Keratinocyte (primary cell): ENCODE measurements at places on chromosomes 7 and 10. TPM values are rescaled to one million over a fixed set of nuclear protein-coding genes. Genes with fewer than 3 reads are reported as not detected.

DNA sequence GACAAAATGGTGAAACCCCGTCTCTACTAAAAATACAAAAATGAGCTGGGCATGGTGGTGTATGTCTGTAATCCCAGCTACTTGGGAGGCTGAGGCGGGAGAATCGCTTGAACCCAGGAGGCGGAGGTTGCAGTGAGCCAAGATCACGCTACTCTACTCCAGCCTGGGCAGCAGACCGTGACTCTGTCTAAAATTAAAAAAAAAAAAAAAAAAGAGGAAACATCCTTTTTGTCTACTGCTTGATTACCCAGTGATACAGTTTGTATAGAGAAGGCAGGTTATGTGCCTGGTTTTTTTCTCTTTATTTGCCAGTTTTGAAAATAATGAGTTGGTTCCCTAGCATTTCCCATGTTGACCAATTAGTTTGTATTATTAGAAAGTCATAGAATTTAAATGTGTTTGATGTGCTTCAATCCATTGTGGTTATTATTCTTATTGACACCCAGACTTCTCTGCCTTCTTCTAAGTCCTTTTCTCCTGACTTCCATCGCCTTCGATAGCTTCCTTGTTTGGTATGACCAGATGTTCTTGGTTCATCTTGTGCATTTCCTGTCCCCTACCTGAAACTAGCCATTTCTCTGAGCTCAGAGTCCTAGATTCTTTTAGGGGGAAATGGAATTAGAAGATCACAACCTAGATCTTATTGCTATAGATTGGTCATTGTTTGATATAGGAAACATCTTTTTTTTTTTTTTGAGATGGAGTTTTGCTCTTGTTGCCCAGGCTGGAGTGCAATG is 43.2 kb downstream of the VKORC1L1 start:
- H3K4me3 ChIP-seq, result no peak overlapping the region
- H3K27me3 ChIP-seq, result no peaks in the 10 kb centered on the region
- H3K36me3 ChIP-seq, result no peaks in the 10 kb centered on the region

GRCh38 chr7:116802746-116803152 is 59.6 kb upstream of the CAPZA2 start:
- peak overlapping the region; percentile 19 for H3K4me3 ChIP-seq
- H3K4me1 ChIP-seq, result peaks cover 43% of the 10 kb centered on the region
- no peaks in the 10 kb centered on the region for H3K27me3 ChIP-seq
- H3K27ac ChIP-seq, result peak overlapping the region; percentile 92
- peak; percentile 40 for DNase-seq

GRCh38 chr7:128200376-128200775 is 40.7 kb upstream of the LEP start:
- H3K36me3 ChIP-seq, result no peaks in the 10 kb centered on the region
- H3K4me3 ChIP-seq, result no peak overlapping the region
- H3K27ac ChIP-seq, result no peak overlapping the region
- no peak for DNase-seq

DNA sequence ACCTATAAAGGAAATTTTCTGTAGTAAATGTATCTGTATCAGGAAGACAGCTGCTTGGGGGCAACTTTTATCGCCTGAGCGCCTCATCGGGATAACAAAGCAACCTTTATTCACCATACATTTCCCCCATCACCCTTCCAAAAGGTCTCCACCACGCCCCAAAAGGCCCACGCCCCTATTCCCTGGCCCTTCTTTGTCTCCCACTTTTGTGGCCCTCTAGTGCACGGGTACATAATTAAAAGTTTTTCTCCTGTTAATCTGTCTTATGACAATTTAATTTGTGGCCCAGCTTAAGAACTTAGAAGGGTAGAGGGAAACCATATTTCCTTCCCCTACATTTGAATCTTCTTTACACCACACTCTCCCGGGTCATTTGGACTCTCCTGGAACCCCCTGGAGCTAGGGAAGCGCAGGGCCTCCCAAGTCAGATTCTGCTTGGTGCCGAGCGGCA is 625 bp downstream of the RP9 start:
- H3K4me1 ChIP-seq, result peaks cover 12% of the 10 kb centered on the region
- H3K27me3 ChIP-seq, result no peaks in the 10 kb centered on the region
- H3K36me3 ChIP-seq, result no peaks in the 10 kb centered on the region
- peak overlapping the region; percentile 92 for H3K4me3 ChIP-seq
- H3K27ac ChIP-seq, result peak overlapping the region; percentile 71

- DNase-seq, result no peak
- no peak overlapping the region for H3K4me3 ChIP-seq
- H3K27ac ChIP-seq, result no peak overlapping the region
- no peaks in the 10 kb centered on the region for H3K4me1 ChIP-seq
- no peaks in the 10 kb centered on the region for H3K27me3 ChIP-seq
These were observed 288.0 kb downstream of the PTPRN2 start for GRCh38 chr7:158299607-158300006.

- H3K4me3 ChIP-seq, result no peak overlapping the region
- H3K27ac ChIP-seq, result no peak overlapping the region
- H3K4me1 ChIP-seq, result no peaks in the 10 kb centered on the region
- no peaks in the 10 kb centered on the region for H3K27me3 ChIP-seq
- DNase-seq, result no peak
These were observed 16.8 kb downstream of the TMEM243 start for GRCh38 chr7:87202705-87203104.

- H3K36me3 ChIP-seq, result no peaks in the 10 kb centered on the region
- no peak for DNase-seq
- H3K27me3 ChIP-seq, result no peaks in the 10 kb centered on the region
- H3K4me3 ChIP-seq, result no peak overlapping the region
- peaks cover 42% of the 10 kb centered on the region for H3K4me1 ChIP-seq
These were observed 19.7 kb downstream of the FAM53B start for GRCh38 chr10:124724279-124725027.

DNA sequence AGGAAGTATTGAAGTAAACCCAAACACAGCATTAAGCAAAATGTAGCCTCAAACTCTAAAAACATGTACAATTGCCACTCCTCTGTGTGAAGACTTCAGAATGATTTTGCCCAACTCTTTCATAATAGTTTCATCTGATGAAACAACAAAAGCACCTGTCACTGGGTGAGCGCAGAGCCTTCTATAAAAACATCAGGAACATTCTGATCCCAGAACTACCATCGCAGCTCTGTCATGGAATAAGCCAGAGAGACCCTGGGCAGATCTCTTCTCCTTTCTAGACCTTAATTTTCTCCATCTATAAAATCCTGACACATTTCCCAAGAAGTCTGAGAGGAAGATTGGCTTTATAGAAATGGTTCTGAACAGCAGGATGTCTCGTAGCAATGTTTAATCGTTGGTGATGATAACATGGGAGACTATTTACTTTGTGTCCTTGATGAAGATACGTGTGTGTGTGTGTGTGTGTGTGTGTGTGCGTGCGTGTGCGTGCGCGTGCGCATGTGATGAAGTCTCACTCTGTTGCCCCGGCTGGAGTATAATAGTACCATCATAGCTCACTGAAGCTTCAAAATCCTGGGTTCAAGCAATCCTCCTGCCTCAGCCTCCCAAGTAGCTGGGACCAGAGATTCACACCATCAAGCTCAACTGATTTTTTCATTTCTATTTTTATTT is 198.0 kb downstream of the KIAA1217 start:
- no peaks in the 10 kb centered on the region for H3K36me3 ChIP-seq
- no peak overlapping the region for H3K27ac ChIP-seq
- no peak overlapping the region for H3K4me3 ChIP-seq
- no peaks in the 10 kb centered on the region for H3K27me3 ChIP-seq
- H3K4me1 ChIP-seq, result no peaks in the 10 kb centered on the region

- H3K27ac ChIP-seq, result no peak overlapping the region
- no peak for DNase-seq
- H3K27me3 ChIP-seq, result no peaks in the 10 kb centered on the region
These were observed 930 bp downstream of the GIMAP6 start for GRCh38 chr7:150631084-150631826.

- H3K4me3 ChIP-seq, result no peak overlapping the region
- DNase-seq, result no peak
- H3K27ac ChIP-seq, result no peak overlapping the region
- peaks cover 11% of the 10 kb centered on the region for H3K27me3 ChIP-seq
- H3K36me3 ChIP-seq, result no peaks in the 10 kb centered on the region
These were observed 3.8 kb upstream of the CNTNAP2 start for GRCh38 chr7:146112755-146113154.

DNA sequence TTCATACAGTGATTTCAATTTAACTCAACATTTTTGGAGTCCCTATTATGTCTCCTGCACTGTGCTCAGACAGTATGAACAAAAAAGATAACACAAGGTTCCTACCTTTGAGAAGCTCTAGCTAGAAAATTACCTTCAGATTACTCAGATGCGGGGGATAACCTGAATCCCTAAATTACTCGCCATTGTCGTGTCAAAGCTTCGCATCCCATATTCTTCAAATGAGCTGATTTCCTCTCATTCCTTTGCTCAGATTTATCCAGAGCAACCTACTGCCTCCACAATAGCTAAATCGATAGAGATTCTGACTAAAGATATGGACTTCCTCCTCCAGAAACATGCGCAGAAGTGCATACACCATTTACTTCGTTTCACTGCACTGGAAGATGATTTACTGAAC is 42.6 kb downstream of the ZNF800 start:
- H3K36me3 ChIP-seq, result no peaks in the 10 kb centered on the region
- no peak overlapping the region for H3K4me3 ChIP-seq
- H3K27ac ChIP-seq, result no peak overlapping the region
- H3K4me1 ChIP-seq, result no peaks in the 10 kb centered on the region
- no peak for DNase-seq

- H3K27me3 ChIP-seq, result no peaks in the 10 kb centered on the region
- peaks cover 26% of the 10 kb centered on the region for H3K4me1 ChIP-seq
- H3K27ac ChIP-seq, result peak overlapping the region; percentile 38
- no peaks in the 10 kb centered on the region for H3K36me3 ChIP-seq
- H3K4me3 ChIP-seq, result no peak overlapping the region
These were observed 67.8 kb downstream of the NAMPT start for GRCh38 chr7:106216923-106217542.

GRCh38 chr7:128939861-128940410 is 2.2 kb downstream of the IRF5 start:
- no peaks in the 10 kb centered on the region for H3K4me1 ChIP-seq
- H3K36me3 ChIP-seq, result no peaks in the 10 kb centered on the region

DNA sequence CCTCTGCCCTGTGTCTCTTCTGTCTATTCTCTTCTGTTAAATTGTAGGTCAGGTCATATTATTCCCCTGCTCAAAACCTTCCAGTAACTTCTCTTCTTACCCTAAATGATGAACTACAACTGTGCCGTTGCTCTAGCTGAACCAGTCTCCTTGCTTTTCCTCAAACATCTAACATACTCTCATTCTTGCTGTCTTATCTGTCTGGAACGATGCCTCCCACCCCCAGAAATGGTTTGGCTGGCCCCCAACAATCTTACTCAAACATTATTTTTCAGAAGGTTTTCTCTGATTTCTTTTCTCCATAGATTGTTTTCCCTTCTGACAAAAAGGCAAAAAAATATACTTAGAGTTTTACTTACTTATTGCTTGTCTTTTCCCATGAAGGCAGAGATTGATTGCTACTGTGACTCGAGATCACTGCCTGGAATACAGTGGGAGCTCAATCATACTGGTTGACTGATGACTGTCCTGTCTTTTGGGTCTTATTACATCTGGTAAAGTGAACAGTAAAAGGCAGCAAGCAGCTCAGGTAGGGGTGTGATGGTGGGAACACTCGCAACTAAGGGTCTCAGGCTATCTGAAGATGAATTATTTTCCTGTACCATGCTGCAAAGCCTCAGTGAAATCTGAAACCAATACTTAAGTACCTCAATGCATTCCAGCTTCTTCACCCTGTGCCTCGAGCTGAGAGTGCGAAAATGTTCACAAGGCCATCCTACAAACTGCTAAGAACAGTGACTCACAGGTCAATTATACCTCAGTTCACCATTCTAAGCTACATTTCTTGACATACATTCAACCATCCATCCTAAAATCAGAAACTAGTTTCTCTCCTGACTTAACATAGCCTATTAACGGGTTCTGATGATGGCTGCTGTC is 67.6 kb downstream of the DNMBP start:
- no peaks in the 10 kb centered on the region for H3K27me3 ChIP-seq
- H3K27ac ChIP-seq, result no peak overlapping the region
- no peak for DNase-seq
- no peak overlapping the region for H3K4me3 ChIP-seq
- H3K36me3 ChIP-seq, result peaks cover 8% of the 10 kb centered on the region

DNA sequence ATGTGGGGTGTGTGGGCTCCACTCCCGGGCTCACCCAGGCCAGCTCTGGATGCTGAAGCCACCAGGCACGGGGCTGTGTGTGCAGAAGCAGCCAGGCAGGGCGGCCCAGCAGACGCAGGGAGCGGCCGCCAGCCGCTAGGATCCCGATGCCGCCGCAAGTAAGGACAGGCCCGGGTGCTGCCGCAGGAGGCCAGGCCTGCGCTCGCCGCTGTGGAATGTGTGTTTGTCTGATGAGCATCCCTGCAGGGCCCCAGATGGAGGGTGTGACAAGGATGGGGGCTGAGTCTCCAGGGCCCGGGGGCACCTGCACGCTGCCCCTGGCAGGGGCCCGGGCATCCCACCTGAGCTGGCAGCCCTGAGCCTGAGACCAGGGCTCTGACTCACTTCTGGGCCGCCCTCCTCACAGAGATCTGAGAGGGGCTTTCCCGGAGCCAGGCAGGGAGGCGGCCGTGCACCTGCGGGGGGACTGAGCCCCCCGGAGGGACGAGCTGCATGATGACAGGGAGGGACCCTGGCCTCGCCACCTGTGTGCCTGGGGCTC is 101.5 kb downstream of the FOXL3 start:
- H3K27ac ChIP-seq, result peak overlapping the region; percentile 31

GRCh38 chr10:12396567-12396966 is 47.2 kb downstream of the CAMK1D start:
- H3K27me3 ChIP-seq, result no peaks in the 10 kb centered on the region
- H3K36me3 ChIP-seq, result no peaks in the 10 kb centered on the region
- no peak overlapping the region for H3K4me3 ChIP-seq
- H3K4me1 ChIP-seq, result no peaks in the 10 kb centered on the region
- no peak for DNase-seq
- H3K27ac ChIP-seq, result no peak overlapping the region

GRCh38 chr7:141294143-141294829 is 220.4 kb downstream of the TMEM178B start:
- no peaks in the 10 kb centered on the region for H3K36me3 ChIP-seq
- H3K27me3 ChIP-seq, result no peaks in the 10 kb centered on the region
- no peak overlapping the region for H3K27ac ChIP-seq

TAS2R40 gene
- polyA plus RNA-seq, result not detected in 3 replicates

OLAH gene
- polyA plus RNA-seq, result 0.31 to 0.54 TPM (median 0.40 TPM) in 3 replicates

ITPRIP gene
- polyA plus RNA-seq, result 11.9 to 13.8 TPM (median 12.1 TPM) in 3 replicates
